ENCODE measurements at places on chromosomes 4 and X. TPM values are rescaled to one million over a fixed set of nuclear protein-coding genes. Genes with fewer than 3 reads are reported as not detected.

- no peaks in the 10 kb centered on the region for H3K27me3 ChIP-seq
- no peak overlapping the region for H3K4me3 ChIP-seq
- H3K27ac ChIP-seq, result no peak overlapping the region
- peaks cover 4% of the 10 kb centered on the region for H3K4me1 ChIP-seq
- no peak for DNase-seq
Measured at GRCh38 chr4:99033956-99034355, 38.4 kb downstream of the METAP1 start.

DNA sequence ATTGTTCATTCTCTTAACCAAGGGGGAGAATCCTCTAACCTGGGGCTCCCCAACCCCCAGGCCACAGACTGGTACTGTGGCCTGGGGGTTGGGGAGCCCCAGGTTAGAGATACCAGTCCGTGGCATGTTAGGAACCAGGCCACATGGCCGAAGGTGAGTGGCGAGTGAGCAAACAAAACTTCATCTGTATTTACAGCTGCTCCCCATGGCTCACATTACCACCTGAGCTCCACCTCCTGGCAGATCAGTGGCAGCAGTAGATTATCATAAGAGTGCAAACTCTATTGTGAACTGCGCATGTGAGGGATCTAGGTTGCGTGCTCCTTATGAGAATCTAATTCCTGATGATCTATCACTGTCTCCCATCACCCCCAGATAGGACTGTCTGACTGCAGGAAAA is 957.2 kb upstream of the PRKX start:
- no peaks in the 10 kb centered on the region for H3K4me1 ChIP-seq
- H3K27ac ChIP-seq, result no peak overlapping the region
- no peaks in the 10 kb centered on the region for H3K27me3 ChIP-seq
- H3K4me3 ChIP-seq, result no peak overlapping the region
- no peaks in the 10 kb centered on the region for H3K36me3 ChIP-seq
- no peak for DNase-seq

GRCh38 chr4:113080050-113080449 is 30.6 kb downstream of the ANK2 start:
- DNase-seq, result no peak
- no peaks in the 10 kb centered on the region for H3K27me3 ChIP-seq

DNA sequence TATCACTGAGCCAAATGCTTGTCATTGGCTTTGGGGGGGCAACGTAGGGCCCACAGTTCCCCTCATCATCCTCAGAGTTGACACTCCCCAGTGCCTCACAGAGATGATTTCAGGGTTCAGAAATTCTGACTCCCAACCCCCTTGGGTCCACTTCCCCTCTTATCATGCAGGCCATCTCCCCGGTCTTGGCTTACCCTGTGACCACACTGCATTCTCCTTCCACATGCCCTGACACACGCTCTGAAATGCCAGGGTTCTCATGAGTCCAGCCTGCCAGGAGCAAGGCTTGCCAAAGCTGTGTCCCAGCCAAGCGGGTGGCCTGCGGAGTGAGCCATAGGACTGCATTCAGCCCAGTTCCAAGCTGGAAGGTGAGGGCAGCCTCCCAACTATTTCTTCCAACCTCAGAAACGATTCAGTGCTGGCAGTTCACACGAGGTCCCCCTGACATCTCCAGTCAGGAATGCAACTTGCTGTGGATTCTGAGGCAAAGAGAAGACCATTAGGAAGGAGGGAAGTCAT is 101.2 kb downstream of the SMIM20 start:
- no peak overlapping the region for H3K4me3 ChIP-seq
- no peak for DNase-seq
- peaks cover 17% of the 10 kb centered on the region for H3K27me3 ChIP-seq
- no peaks in the 10 kb centered on the region for H3K36me3 ChIP-seq
- no peak overlapping the region for H3K27ac ChIP-seq

- H3K4me1 ChIP-seq, result no peaks in the 10 kb centered on the region
- no peaks in the 10 kb centered on the region for H3K27me3 ChIP-seq
Measured at GRCh38 chr4:105994841-105995501, 99.7 kb downstream of the NPNT start.

DNA sequence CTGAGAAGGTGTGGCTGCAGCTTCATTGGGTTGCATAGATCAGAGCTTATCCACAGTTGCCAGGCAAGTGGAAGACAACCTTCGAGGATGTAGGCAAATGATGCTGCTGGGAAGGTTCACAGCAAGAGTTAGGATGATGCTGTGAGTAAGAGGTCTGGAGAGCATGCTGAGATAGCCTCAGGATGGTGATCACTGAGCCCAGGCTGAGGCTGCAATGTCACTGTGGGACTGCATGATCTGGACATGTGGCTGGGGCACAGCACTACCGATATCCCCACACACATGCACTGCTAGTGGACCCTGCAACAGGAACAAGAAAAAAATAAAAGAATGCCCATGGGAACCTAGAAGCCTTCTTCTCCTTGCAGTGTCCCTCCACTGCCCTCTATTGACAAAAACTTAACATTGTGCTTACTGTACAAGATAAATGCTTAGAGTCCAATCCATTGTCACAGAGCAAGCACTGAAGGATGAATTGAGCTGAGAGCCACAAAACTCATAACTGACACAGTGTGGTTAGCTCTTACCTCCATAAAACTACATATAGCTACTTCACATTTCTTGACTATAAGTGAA is 105.6 kb downstream of the CNKSR2 start:
- no peaks in the 10 kb centered on the region for H3K27me3 ChIP-seq
- no peaks in the 10 kb centered on the region for H3K36me3 ChIP-seq
- DNase-seq, result peak; percentile 8
- H3K4me3 ChIP-seq, result no peak overlapping the region
- H3K27ac ChIP-seq, result no peak overlapping the region

SPIN2B gene
- total RNA-seq, result 11.4 TPM

HELT gene
- not detected for total RNA-seq

PNMA5 gene
- total RNA-seq, result 0.09 TPM

UCP1 gene
- not detected for total RNA-seq

Measured in T-cell (primary cell).